ENCODE measurements at places on chromosomes 4 and X.

DNA sequence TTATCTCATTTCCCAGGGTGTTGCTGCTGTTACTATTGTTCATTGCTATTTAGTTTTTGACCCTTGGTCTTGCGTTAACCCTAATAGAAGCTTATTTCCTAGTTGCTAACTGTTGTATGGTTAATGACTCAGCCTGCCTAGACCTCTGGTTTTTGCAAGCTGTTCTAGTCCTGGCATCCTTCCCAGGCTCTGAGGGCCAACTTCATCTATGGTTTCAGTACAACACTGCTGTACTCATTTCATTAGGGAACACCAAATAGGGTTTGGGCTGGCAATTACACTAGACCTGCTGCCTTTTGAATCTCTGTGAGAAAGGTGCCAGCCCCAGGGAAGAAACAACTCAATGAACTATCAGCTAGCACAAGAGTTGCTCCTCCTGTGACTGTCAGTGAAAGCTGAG is 59.6 kb downstream of the DCX start:
- DNase-seq: no peak

GRCh38 chrX:43345166-43345565 is 310.9 kb upstream of the MAOA start:
- DNase-seq: no peak

DNA sequence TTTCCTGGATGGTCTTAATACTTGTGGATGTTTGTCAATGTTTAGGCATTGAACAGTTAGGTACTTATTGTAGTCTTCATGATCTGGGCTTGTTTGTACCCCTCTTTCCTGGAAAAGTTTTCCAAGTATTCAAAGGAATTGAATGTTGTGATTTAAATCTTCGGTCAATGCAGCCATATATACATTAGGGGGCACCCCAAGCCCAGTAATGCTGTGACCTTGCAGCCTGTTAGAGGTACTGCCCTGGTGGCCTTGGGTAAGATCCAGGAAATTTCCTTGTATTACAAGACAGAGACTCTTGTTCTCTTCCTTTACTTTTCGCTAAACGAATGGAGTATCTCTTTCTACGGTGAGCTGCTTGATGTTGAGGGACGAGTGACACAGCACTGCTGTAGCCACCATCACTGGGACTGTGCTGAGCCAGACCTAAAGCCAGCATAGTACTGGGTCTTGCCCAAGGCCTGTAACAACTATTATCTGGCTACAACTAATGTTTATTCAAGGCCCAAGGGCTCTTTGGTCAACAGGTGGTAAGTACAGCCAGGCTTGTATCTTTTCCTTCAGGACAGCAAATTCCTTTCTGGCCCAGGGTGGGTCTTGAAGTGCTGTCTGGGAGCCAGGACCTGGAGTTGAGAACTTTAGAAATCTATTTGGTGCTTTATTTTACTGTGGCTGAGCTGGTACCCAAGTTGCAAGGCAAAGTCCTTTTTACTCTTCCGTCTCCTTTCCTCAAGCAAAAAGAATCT is 118.3 kb upstream of the ATOH1 start:
- no peak for DNase-seq

DNA sequence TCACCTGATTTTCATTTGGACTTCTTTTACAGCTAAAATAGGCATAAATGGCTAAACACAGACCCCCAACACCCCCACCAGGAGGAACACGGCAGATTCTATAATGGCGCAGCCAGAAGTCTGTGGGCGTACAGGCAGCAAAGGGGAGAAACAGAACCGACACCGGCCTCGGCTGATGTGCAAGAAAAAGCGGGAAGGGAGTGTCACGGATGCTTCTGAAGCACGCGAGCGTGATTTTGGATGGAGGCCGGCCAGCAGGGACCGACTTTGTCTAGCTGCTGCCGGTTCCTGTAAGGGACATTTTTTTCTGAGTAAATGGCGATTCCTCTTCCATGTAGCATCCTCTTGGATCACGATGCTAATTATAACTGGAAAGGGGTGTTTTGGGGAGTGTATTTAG is 24.9 kb upstream of the ETNPPL start:
- DNase-seq: no peak

GRCh38 chr4:3246458-3247398 is 2.2 kb upstream of the MSANTD1 start:
- no peak for DNase-seq

- no peak for DNase-seq
These were observed 24.5 kb downstream of the SLC25A43 start for GRCh38 chrX:119423631-119424030.

GRCh38 chr4:40258627-40259026 is 61.8 kb downstream of the RHOH start:
- no peak for DNase-seq

DNA sequence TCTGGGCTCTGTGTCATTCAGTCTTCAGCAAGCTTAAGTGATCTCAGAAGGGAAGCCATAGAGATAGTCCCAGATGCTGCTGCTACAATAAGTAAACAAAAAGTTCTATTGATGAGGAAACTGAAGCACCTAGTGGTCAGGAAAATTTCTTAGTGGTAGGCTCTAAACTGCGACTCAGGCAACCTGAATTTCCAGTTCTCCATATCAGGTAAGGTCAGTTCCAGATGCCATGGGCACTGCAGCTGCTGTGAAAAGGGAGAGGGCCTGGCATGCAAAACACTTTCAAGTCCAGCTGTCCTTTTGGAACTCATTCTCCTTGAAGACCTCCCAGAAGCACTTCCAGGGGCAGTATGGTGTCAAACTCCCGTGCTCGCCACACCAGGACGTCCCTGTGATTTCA is 46.2 kb downstream of the REELD1 start:
- DNase-seq: no peak

DNA sequence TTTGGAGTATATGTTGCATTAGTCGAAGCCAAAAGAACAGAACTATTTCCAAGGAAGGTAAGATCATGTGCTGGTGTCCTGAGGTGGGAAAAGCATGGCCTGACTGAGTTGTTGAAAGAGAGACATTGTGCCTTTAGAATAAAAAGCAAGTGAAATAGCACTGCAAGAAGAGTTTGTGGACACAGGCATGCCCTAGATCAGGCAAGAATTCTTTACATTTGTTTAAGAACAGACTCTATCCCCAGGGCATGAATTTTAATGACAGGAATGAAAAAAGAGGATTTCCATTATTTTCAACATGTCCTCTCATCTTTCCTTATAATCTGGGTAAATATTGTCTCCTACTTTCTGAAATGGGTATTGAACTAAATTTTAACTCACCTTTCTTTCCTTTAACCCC is 516.2 kb upstream of the GALNT7 start:
- no peak for DNase-seq

GRCh38 chr4:77819404-77819842 is 255 bp upstream of the CNOT6L start:
- DNase-seq: no peak

GRCh38 chr4:135840781-135841180 is 1639.2 kb upstream of the PABPC4L start:
- DNase-seq: no peak

- no peak for DNase-seq
These were observed 1.3 kb upstream of the PLS3 start for GRCh38 chrX:115559672-115560071.

GRCh38 chr4:91746551-91746950 is 557.2 kb upstream of the GRID2 start:
- no peak for DNase-seq

DNA sequence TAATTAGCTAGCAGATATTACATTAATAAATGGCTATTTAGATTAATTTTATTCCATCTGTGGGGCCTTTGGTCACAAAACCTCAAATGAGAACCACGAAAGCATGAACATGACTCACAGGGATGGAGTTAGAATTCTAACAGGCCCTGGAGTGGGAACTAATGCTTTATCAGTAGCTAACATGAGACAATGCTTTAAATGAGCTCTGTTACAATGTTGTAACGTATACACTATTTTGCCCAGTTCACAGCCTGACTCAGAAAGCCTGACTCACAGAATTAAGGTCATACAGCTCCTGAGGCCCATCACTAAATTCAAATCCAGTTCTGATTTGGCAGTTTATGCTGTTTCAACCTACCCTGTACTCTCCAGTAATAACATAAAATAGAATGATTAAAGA is 23.2 kb downstream of the VEGFC start:
- no peak for DNase-seq

DNA sequence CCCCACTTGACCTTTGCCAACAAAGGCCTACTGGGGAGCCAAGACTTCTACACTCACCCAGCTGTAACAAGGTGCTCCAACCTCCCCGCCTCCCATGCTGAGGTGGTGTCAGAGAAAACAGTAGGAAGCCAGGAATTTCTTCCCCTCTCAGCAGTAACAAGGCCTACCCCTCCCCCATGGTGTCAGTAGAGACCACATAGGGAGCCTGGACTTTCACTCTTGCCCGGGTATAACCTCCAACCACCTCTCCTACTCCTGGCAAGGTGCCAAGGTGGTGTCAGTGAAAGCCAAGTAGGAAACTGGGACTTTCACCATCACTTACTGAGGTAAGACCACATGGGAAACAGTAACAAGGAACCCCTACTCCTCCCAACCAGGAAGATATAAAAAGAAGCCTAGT is 93.1 kb downstream of the SLC16A2 start:
- DNase-seq: no peak

GRCh38 chrX:23832721-23833120 is 49.7 kb downstream of the SAT1 start:
- no peak for DNase-seq

DNA sequence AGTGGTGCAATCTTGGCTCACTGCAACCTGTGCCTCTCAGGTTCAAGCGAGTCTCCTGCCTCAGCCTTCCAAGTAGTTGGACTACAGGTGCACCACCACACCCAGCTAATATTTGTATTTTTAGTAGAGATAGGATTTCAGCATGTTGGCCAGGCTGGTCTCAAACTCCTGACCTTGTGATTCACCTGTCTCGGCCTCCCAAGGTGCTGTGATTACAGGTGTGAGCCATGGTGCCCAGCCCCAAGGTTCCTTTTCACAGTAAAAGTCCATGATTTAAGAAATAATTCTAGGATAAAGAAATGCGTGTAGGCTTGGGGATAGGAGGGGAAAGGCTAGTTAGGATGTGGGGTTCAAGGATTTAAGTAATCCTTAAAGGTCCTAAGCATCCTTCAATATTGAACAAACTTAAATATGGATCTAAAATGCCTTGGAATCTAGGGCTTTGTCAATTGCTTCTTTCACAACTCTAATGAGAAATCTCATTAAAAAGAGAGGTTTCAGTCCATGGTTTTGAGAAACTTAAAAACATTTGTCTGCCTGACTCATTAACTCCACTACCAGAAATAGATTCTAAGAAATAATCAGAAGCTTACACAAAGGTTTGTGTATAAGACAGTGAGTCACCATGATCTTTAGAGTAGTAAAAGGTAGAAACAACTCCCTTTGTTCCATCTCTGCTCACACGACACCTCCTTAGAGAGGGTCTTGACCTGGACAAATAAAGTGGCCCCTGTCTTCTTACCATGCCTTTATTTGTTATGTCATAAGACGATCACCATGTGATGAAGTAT is 203.2 kb downstream of the PTTG2 start:
- DNase-seq: no peak

DNA sequence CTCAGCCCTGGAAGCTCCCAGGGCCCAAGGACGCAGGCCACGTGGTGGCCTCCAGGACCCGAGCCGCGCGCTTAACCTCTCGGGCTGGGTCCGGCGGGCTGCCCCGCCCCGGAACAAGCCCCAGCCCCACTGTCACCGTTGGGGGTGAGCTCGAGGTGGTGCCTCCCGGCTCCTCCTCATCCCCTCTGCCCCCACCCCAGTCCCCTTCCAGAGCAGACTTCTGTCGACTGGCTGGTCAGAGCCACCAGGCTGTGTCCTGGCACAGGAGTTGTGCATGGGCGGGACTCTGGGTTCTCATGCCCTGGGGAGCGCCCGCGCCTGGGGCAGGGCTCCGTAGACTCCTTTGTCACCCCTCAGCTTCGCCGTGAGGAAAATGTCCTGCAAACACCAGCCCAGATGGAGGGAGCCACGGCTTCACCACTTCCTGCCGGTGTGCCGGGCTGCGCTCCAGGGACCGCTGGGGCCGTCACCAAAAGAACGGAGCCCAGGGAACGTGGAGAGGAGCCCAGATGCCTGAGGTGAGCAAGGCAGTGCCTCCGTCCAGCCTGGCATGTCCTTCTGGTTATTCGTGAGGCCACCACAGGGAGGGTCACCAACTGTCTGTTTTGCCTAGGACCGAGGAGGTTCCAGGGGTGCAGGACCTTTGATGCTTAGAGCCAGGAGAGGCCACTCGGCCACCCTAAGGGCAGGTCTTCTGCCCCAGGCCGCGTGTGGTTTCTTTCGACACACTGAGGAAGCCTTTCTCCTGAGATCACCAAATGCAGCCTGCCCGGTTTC is 7.1 kb upstream of the RGS12 start:
- DNase-seq: peak; percentile 65

- no peak for DNase-seq
These were observed 27.4 kb downstream of the TMPRSS11A start for GRCh38 chr4:67935888-67936287.

GRCh38 chr4:186081202-186081807 is 12.3 kb downstream of the TLR3 start:
- DNase-seq: no peak

DNA sequence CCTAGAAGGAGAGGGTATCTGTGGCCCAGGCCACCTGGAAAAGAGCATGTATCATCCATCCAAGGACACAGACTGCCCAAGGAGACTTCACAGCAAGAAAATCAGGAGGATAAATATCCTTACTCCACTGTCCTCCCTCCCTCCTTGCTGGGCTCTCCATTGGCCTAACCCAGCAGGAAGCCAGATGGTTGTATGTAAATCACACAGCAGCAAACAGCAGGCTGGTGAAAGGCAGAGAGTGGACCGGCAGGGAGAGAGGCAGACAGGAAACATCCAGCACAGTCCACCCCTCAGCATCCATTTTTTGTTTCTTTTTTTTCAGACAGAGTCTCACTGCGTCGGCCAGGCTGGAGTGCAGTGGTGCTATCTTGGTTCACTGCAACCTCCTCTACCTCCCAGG is 17.5 kb downstream of the TXK start:
- no peak for DNase-seq

GRCh38 chr4:88792821-88793220 is 95.2 kb upstream of the NAP1L5 start:
- no peak for DNase-seq

DNA sequence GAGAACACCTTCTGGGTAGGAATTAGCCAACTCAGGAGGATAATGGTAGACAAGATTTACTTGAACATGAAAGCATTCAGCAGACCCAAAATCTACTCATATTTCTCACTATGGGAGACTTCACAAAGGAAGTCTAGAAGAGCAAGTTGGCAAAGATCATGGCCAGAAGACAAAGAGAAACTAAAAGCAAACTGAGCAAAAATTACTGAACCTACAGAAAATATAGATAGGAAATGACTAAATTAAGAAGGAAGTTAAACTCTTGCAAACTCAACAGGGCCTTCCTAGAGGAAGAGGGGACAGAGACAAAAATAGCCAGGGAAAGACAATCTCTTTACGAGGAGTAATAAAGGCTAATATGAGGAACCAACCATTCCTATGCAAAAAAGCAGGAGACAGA is 18.7 kb downstream of the CORIN start:
- no peak for DNase-seq

DNA sequence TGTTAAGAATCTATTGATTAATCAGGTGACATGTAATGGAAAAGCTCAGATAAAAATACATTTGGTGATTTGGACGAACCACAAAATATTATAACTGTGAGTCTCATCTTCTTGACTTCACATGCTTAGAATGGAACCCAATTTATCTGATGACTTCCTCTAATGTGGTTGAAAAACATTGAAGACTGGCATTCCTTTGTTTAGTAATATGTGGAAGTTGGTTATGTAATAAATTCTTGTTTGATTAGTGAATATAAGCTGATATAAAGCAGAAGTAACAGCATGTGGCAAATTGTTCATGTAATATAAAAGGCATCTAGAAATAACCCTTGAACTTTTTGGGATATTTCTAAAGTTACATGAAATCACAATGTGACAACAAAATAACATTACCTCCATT is 9.7 kb downstream of the GIMD1 start:
- no peak for DNase-seq
